SK-N-MC (cell line): ENCODE measurements at places on chromosomes 3 and 15.

- DNase-seq = no peak
Measured at GRCh38 chr3:963755-964154, 129.1 kb upstream of the CNTN6 start.

GRCh38 chr15:72231833-72232478 lies 966 bp upstream of the PKM start:
- no peak for DNase-seq

DNA sequence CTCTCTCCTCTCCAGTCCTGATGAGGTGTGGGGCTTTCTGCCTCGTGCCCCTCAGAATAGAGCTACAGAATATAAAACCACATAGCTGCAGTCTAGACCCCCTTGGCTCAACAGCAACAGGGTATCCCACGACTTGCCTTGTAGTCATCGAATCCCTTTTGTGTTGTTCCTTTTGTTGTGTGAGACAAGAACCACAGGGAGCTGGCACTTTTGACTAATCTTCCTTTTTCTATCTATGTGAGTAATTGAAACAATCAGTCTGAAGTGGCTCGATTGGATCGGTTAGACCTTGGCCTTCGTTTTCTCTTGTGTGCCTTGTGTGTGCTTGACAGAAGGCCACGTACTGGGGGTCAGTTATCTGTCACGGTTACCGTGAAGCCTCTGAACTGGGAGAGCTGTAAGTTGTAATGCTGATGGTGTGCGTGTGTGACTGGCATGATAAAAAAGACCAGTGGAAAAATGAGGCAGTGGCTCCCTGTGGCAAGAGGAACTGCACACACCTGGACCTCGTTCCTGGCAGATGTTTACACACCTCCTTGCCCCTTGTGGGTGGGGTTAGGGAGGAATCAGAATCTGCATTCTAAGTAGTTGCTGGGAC lies 23.2 kb upstream of the IQCF6 start:
- no peak for DNase-seq

GRCh38 chr3:124837730-124838186 lies 49.4 kb downstream of the ITGB5 start:
- DNase-seq = no peak

DNA sequence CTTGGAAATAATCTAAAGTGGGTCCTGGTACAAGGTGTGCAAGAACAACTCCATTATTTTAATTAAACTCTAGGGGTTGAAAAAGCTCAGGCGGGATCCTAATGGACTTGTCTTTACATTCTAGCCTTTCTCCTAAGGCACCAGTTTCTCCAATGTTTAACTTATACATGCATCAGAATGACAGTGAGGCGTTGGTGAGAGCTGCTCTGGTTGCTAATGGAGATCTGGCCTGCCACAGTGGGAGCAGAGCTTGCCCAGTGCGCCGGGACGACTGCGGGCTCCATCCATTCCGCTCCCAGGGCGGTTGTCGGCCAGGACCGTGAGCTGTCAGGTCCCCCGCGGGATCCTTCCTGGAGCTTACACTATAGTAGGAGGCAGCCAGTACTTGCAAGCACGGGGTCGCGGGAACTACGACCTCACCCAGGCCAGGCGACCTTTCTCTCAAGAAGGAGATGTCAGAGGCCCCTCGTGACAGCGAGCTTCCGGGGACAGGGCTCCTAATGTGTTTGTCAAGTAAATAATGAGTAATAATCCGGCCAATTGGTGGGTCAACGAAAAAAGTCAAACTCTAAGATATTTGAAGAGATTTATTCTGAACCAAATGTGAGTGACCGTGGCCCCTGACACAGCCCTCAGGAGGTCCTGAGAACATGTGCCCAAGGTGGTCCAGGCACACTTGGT lies 991 bp upstream of the HIGD1A start:
- DNase-seq = no peak
